Mesendoderm (in vitro differentiated cells): ENCODE measurements at places on chromosomes 7 and 10.

DNA sequence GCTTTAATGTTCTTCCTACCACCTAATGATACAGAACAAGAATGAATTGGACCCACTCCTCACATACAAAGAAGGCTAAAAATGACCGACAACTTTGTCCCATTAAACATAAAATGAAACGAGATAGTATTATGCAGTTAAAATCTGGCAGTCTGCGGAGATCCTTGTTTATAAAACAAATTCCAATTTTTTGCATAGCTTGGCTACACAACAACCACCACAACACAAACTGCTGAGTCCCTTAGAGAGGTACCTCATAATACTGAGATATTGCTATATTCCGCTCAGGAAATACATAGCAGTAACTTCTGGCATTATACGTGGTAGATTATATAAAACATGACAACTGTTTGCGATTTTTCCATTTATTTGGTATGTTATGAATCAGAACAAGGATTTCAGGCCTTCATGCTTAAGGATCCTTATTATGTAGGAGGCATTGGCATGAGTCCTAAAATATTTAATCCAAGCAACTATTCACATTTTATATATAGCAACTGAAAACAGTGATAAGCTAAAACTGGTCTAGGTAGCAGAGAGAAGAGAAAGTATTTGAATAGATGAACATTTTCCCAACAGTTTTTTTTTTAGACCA, 96.0 kb downstream of the ANK3 start:
- DNase-seq: no peak
- no peaks in the 10 kb centered on the region for H3K36me3 ChIP-seq
- H3K4me1 ChIP-seq: no peaks in the 10 kb centered on the region
- no peaks in the 10 kb centered on the region for H3K27me3 ChIP-seq

DNA sequence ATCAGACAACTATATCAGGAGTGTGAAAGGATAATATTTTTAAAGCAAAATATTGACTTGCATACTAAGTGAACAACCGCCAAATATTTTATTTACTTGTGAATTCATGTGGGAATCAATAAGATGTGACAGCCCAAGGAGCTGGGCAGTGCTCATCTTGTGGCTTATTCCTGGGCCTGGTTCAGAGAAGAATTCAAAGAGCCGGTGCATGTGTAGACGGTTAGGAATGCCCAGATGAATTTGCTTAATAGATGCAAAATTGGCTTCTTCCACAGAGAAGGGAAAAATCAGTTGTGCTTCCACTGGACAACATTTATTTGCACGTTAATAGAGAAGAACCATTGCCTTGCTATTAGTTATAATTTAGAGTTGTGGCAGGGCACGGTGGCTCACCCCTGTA, 4.4 kb downstream of the MYL7 start:
- H3K4me3 ChIP-seq: no peak overlapping the region
- H3K27me3 ChIP-seq: no peaks in the 10 kb centered on the region
- no peak overlapping the region for H3K27ac ChIP-seq
- DNase-seq: no peak
- no peaks in the 10 kb centered on the region for H3K36me3 ChIP-seq

- no peak overlapping the region for H3K27ac ChIP-seq
- H3K36me3 ChIP-seq: no peaks in the 10 kb centered on the region
- no peak for DNase-seq
- no peaks in the 10 kb centered on the region for H3K27me3 ChIP-seq
- H3K4me3 ChIP-seq: no peak overlapping the region
- peaks cover 2% of the 10 kb centered on the region for H3K4me1 ChIP-seq
Measured at GRCh38 chr7:69699931-69700330, 101.7 kb downstream of the AUTS2 start.

- no peak overlapping the region for H3K4me3 ChIP-seq
- no peak for DNase-seq
- no peaks in the 10 kb centered on the region for H3K4me1 ChIP-seq
- no peak overlapping the region for H3K27ac ChIP-seq
- no peaks in the 10 kb centered on the region for H3K27me3 ChIP-seq
Measured at GRCh38 chr7:109125001-109125400, 555.3 kb downstream of the DNAJB9 start.

DNA sequence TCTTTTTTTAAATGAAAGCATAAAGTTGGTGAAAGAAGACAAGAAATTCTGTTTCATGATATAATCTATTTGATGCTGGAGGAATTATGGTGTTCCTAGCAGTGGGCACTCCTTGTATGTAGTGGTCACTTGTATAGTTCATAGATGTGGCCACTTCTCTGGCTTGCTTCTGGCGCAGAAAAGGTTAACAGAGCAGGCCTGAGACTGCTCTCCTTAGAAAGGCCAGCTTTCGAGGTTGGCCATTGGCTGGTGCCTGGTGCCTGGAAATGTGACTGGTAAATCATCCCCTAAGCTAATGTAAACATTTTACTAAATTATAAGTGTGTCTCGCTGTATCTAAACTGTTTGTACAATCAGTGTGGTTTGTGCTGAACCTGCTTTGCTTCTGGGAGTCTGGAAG, 276.1 kb downstream of the PHTF2 start:
- H3K4me3 ChIP-seq: no peak overlapping the region
- H3K27me3 ChIP-seq: no peaks in the 10 kb centered on the region
- peaks cover 5% of the 10 kb centered on the region for H3K4me1 ChIP-seq
- DNase-seq: peak; percentile 36
- H3K36me3 ChIP-seq: no peaks in the 10 kb centered on the region
